ENCODE measurements at places on chromosomes 4 and X. TPM values are rescaled to one million over a fixed set of nuclear protein-coding genes. Genes with fewer than 3 reads are reported as not detected.

DNA sequence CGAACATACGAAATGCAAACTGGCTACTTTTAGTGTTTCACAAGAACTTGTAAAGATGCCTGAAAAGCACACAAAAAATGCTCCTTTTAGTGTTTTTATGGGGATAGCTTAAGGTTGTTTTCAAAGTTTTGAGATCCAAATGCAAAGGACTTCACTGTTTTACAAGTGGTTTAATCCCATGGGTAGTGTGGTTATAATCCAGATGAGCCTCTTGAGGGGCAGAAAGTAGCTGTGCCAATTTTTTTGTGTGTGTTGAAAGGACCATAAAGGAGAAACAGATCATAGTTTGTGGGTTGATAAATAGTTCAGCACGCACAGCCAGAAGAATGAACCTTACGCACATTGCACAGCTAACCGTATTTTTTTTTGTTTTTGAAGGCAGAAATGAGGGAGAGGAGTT is 126.9 kb upstream of the GIMD1 start:
- DNase-seq, result no peak

Gene BRS3
- total RNA-seq, result not detected

GRCh38 chr4:7719354-7720174 is 220.1 kb downstream of the AFAP1 start:
- peak; percentile 84 for DNase-seq

Gene NIPAL1
- total RNA-seq, result 6.9 TPM

DNA sequence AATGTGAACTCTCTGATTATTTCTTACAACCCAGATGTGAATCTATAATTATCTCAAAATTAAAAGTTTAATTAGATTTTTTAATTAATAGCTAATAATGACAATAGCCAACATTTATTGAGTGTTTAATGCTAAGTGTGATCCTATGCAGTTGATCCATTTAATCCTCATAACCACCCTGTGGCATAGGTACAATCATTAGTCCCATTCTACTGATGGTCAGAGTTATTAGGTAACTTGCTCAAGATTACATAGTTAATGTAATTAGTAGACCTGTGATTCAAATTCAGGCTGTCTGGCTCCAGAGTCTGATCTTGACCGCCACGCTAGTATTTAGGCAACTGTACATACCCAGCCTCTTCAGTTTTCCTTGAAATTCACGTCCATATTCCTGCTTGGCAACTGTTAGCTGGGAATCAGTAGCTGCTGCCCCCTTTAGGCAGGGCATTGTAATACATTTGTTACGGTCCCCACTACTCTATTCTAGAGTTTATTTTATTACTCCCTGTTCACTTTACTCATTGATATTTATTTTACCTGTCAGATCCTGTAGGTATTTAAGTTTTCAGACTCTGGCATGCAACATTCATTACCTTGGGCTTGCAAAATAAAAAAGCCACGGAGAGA is 20.6 kb upstream of the TEC start:
- DNase-seq, result no peak

GRCh38 chrX:52341493-52341892 is 27.3 kb upstream of the XAGE2 start:
- no peak for DNase-seq

DNA sequence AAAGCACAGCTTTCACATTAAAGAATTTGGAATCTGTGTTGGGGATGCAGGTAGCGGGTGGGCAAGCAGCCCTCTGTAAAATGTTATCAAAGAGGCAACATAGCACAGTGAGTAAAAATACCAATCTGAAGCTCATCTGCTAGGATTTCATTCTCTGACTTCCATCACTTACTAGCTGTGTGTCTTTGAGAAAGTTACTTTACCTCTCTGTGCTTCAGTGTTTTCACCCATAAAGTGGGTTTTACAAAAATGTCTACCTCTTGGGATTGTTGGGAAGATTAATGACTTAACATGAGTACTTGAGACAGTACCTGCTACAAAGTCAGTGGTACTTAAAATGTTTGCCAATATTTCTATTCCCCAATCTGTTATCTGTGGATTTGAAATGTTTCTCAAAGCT is 7.9 kb upstream of the DCUN1D4 start:
- DNase-seq, result no peak

- DNase-seq, result no peak
Observed at GRCh38 chrX:13266641-13267345, 53.1 kb downstream of the ATXN3L start.

DNA sequence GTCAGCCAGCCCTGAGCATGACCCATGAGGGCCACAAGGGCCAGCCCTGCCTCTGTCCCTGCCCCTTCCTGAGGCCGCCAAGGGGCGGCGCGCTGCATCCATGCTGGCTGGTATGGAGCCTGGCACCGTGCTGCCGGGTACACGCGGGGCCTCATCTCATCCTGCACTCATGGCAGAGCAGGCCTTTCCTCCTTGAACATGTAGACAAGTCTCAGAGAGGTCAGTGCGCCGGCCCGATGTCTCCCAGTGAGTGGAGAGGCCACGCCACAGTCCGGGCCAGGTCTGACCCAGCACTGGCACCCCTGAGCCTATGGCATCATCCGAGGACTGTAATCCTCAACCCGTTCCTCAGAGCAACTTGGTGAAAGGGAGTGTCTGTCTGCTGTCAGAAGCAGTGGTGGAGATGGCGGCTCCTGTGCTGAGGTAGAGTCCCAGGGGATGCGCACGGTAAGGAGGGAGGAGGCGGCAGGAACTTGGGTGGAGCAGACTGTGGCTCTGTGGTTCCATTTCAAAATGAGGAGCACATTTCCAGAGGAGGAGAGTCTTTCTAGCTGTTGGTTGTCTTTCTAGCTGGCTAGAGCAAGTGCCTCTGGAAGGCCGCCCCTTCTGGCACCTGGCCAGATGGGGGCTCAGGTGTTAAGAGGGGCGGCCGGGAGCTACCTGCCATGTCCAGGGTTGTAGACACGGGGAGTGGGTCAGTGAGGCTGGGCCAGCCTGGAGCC is 32.8 kb downstream of the TRMT44 start:
- DNase-seq, result no peak

GRCh38 chr4:89797117-89797516 is 39.8 kb downstream of the SNCA start:
- DNase-seq, result no peak

GRCh38 chr4:37461801-37462200 is 217.3 kb downstream of the NWD2 start:
- no peak for DNase-seq

DNA sequence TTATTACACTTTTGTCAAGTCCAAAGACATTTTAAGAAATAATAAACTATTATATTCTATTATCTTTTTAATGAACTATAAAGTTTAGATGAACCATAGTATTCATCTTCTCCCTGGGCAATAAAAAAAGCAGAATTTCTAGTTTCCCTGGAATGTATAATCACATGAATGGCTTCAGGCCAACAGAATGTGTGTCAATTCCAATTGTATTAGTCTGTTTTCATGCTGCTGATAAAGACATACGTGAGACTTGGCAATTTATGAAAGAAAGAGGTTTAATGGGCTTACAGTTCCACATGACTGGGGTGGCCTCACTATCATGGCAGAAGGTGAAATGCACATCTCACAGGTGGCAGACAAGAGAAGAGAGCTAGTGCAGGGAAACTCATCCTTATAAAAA is 70.7 kb upstream of the ANXA10 start:
- no peak for DNase-seq

Gene MAGEA2
- not detected for total RNA-seq

- DNase-seq, result no peak
Observed at GRCh38 chr4:80231180-80231579, 33.9 kb downstream of the PRDM8 start.

GRCh38 chr4:122814426-122814825 is 12.2 kb upstream of the FGF2 start:
- no peak for DNase-seq

GRCh38 chrX:71144651-71145050 is at the start of gene NLGN3:
Gene NLGN3, plus strand, starts transcription at chrX:71144841. Its CDS starts 2,909 bp downstream, at chrX:71147750.
- DNase-seq, result peak; percentile 62

Gene MTTP
- total RNA-seq, result 0.19 TPM

DNA sequence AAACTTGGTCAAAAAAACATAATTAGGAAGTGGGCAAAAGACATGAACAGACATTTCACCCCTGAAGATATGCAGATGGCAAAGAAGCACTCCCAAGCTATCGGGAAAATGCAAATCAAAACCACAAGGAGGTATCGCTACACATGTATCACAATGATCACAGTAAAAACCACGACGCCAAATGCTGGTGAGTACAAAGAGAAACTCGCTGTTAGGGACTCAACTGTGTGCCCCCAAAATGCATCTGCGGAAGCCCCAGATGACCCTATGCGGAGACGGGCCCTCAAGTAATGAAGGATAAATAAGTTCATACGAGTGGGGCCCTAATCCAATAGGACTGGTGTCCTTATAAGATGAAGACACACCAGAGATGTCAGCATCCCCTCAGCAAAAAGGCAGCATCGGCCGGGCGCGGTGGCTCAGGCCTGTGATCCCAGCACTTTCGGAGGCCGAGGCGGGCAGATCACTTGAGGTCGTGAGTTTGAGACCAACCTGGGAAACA is 10.2 kb downstream of the GAK start:
- DNase-seq, result no peak

Gene MAGEC3
- not detected for total RNA-seq
